ENCODE measurements at places on chromosomes 6 and 20.

DNA sequence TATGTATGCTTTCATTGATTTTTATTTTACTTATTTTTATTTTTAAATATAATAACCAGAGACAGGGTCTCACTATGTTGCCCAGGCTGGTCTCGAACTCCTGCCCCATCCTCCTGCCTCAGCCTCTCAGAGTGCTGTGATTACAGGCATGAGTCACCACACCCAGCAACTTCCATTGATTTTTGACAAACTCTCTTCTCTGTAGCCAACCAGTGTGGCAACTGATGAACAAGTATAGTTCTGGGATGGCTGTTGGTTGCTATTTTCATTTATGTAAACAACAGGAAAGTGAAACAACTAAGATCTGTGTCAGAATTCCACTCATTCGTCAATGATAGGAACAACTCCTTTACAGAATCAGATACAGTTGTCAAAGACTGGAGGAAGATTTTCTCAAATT is 356.7 kb upstream of the JARID2 start:
- DNase-seq = no peak

DNA sequence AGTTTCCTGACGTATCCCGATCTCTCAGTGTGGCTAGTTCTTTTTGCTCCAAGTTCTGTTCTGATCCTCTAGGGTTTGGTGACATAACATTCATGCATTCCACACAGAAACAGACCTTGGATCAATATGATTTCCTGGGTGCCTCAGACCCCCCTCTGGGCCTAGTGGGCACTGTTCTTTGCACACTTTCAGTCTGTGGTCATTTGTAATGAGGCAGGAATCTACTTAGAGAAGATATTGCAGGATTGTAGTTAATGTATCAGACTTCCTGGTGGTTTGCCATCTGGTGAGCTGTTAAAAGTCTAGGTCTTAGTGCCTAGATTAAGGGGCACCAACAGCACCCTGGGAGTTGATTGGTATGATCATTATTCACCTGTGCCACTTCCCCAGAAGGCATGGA is 7.5 kb downstream of the BEND6 start:
- no peak for DNase-seq

DNA sequence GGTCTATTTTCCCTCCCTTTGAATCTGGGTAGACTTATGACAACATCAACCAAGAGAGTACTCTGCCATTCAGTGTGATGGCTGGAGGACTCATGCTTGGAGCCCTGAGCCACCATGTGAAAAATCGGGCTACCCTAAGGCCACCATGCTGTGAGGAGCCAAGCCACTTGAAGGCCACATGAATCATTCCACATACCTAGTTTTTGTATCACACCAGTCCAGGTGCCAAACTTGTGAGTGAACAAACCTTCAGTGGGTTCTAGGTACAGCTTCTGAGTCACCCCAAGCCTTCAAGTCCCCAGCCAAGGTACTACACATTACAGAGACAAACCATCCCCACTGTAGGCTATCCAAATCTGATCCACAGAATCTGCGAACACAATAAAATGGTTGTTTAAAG is 37.4 kb upstream of the E2F3 start:
- DNase-seq = no peak

- no peak for DNase-seq
These were observed 520.2 kb downstream of the DOK5 start for GRCh38 chr20:54995553-54995952.

GRCh38 chr20:47791084-47791599 is 5.9 kb upstream of the SULF2 start:
- no peak for DNase-seq

DNA sequence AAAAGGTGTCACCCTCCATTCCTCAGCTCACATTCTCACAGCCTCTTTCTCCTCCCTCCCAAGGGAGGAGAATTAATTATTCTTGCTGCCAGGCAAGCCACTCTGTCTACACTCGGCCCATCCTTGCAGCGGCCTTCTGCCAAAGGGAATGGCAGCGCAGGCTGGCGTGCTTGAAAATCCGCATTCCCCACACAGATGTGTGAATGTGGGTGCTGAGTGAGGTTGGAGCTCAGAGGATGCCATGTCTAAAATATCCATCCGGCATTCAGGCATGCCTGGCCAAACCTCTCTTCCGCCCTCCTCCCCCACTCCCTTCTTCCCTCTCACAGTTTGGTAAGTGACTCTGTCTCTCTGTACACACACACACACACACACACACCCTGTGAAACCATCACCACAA is 27.7 kb downstream of the PNPLA1 start:
- no peak for DNase-seq

- no peak for DNase-seq
These were observed 51.3 kb downstream of the KLHL32 start for GRCh38 chr6:96975852-96976251.

DNA sequence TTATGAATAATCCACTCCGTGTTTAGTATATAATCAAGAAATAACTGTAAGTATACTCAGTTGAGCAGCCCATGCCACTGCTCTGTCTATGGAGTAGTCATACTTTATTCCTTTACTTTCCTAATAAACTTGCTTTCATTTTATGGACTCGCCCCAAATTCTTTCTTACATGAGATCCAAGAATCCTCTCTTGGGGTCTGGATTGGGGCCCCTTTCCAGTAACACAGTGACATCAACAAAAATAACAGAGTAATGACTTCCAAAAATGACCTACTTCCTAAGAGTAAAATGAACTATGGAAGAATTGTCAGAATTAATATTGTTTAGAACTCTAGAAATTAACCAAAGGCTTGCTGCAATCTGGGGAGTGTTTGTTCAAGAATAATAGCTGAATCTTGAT is 8.8 kb downstream of the OR2H1 start:
- DNase-seq = no peak

DNA sequence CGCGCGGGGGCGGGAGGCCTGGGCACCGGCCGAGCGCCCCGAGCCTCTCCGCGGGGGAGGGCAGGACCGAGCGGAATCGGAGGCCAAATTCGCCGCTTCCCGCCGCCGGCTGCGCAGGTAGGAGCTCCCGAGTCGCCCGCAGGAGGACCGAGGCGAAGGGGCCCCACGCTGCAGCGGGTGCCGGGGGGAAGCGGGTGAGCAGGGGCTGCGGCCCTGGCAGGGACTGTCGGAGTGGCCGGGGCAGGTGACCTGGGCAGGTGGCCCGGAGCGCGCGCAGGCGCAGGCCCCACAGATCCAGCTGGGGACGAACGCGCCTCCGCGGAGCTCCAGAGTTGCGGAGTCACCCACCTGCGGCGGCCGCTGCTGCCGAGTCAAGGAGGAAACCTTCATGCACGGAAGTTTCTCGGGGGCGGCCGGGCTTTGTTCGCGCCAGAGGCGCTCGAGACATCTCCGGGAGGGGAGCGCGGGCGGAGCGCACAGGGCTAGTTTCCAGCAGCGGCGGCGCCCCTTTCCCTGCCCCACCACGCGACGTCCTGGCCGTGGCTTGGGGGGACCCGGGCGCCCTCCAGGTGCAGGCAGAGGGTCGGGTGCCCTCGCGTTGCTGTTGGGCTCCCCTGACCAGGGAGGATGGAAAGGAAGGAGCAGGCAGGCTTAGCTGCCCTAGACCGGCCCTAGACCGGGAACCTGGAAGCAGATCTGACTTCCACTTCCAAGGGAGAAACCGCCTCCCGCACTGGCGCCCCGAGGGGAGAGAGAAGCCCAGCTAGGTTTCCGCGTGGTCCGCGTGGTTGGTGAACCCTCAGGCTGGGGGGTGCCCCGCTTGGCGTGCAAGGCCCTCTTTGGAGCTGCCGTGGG is 590 bp downstream of the SLCO4A1 start:
- no peak for DNase-seq

DNA sequence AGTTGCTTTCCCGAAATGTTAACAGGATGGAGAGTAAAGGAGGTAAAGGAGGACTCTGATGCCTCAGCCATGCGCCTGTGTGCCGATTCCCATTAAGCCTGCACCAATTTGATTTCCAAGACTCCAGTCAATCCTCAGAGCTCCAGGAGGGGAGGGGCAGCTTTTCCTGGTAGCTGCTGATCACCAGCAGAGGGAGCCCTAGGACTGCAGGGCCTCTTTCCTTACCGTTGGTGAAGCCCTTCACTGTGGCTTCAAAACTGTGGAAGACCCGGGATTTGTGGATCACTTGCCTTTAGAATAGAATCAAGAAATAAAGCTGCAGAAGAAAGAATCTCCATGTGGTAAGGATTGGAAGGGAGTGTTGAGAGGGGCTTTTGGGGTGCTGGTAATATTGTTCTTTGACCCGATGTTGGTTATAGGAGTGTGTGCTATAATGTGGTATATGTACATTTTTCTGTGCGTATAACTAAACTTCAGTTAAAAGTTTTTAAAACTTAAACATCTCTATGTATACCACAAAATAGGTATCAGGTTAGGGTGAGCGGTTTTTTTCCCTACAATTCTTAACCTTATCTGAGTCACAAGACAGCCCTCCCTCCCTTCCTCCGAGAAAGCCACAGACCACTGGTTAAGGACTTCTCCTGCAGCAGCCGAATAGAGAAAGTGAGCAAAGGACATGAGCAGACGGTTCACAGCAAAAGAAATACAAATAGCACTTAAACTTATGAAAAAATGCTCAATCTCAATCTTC is 6.9 kb upstream of the OSER1 start:
- no peak for DNase-seq

DNA sequence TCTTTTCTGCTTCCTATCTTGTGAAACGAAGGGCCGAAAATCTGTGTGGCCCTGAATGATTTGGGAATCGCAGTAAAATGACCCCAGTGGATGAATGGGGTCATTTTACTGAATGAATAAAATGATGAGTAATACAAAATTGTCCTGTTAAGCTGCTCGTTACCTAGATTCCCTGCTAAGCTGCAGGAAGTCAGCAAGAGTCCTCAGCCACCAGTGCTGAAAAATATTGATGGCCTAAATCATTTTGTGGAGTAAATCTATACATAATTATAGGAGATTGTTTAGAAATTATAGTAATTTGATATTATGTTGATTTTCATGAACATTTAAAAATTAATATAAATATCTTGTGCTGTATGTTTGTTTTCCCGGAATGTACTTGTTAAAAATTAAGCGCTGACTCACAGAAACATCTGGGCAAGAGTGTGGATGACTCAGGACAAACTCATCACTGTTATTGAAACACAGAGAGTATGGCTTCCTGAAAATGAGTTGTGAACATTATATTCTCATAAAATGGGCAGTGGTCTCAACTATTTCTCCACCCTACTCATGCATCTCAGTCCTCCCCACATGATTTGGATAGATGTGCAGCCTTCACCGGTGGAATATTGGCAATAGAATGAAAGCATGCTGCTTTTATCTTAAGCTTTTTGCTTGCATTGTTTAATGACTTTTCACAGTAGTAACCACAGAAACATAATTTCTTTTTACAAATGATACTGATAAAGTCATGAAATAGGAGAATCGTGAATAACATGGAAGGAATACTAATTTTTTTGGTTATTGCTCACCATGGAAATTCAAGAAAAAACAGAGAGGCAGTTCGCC is 36.2 kb upstream of the RGS17 start:
- no peak for DNase-seq

DNA sequence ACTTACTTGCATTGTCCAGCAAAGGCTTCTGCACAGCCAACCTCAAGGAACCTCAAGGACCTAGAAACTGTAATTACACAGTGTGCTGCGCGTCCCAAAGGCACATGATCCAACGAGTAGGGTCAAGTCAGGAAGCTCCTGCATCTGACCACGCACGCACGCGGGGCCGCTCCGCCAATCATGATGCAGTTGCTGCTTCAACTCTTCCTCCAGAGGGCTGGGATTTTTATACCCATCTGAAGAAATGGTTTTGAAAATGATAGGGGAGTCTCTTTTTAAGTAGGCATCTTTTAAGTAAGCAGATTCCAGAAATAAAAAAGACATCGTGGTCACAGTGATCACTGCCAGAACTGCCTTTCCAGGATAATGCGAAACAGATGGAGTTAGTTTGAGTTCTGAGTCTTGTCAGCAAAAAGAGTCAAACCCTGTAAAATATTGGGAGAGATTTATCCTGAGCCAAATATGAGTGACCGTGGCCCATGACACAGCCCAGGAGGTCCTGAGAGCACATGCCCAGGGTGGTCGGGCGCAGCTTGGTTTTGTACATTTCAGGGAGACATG is 34.0 kb downstream of the KIF25 start:
- no peak for DNase-seq

DNA sequence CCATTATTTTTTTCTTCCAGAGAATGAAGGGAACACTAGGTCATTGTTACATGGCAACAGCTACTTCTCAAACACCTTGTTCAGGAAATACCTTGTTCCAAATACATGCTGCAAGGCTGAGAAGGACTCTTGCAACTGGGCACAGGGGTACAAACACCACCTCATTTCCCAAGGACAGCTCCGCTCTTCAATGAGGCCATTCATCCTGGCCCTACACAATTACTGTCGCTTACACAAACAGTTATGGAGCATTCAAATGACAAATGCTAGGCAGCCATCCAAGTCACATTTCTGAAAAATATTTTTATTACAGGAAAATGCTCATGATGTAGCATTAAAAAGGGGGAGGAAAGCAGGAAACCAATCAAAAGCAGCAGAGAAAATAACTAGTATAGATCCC is 611.9 kb downstream of the DHX35 start:
- no peak for DNase-seq

GRCh38 chr6:264626-265025 is 27.7 kb upstream of the DUSP22 start:
- DNase-seq = no peak

GRCh38 chr20:63682384-63683139 is 13.9 kb upstream of the TNFRSF6B start:
- no peak for DNase-seq

DNA sequence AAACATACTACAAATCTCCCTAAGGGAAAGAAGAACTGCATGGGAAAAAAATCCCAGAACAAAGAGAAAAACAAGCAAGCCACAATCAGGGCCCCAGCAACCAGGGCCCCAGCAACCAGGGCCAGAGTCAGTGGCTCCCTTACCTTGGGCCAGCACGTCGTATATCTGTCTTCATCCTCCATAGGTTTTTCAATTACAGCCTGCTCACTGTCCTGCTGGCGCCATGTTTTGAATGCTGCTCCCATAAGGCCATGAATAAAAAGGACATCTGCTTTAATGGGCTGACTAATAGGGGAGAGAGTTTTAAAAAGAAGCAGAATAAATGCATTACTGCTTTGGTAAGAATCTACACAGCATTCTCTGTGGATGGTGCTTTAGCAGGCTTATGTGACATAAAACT is 49.2 kb downstream of the SERAC1 start:
- DNase-seq = no peak

DNA sequence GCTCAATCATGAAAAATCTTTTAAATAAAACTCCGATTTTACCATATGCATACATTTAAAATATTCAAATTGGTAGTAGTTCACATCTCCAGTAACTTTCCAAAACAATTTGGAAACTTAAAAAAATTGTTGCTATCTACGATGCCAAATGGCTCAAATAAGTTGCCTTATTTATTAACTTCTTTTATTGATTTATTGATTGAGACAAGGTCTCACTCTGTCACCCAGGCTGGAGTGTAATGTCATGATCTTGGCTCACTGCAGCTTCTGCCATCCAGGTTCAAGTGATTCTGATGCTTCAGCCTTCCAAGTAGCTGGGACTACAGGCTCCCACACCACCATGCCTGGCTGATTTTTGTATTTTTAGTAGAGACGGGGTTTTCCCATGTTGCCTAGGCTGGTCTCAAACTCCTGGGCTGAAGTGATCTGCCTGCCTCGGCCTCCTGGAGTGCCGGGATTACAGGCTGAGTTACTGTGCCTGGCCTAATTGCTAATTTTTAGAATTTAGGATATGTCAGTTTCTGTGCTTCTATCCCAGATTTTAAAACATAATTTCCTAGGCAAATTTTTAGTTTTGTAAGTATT is 12.9 kb downstream of the NKX2-4 start:
- no peak for DNase-seq

All from NCI-H2107 (cell line).